ENCODE measurements at places on chromosomes 6 and 20. TPM values are rescaled to one million over a fixed set of nuclear protein-coding genes. Genes with fewer than 3 reads are reported as not detected.

The TCP11 gene
- not detected for polyA plus RNA-seq

The PPP1R3G gene
- 0.55 TPM for polyA plus RNA-seq

The SLC17A2 gene
- not detected for polyA plus RNA-seq

The BPI gene
- 3.5 TPM for polyA plus RNA-seq

The KAT14 gene
- 7.6 TPM for polyA plus RNA-seq

The AGER gene
- 3.1 TPM for polyA plus RNA-seq

The ZFP57 gene
- polyA plus RNA-seq: 0.34 TPM

The BTN3A1 gene
- 12.8 TPM for polyA plus RNA-seq

The FAM210B gene
- polyA plus RNA-seq: 40.7 TPM

The BACH2 gene
- 0.52 TPM for polyA plus RNA-seq

The SAMD10 gene
- 2.6 TPM for polyA plus RNA-seq

The MATN4 gene
- polyA plus RNA-seq: not detected

The ANKEF1 gene
- polyA plus RNA-seq: 1.5 TPM

The FNDC1 gene
- not detected for polyA plus RNA-seq

The HMGCLL1 gene
- polyA plus RNA-seq: 2.2 TPM

The EYA2 gene
- 0.98 TPM for polyA plus RNA-seq

The GLP1R gene
- polyA plus RNA-seq: not detected

The PRL gene
- not detected for polyA plus RNA-seq

The ANGPT4 gene
- 4.2 TPM for polyA plus RNA-seq

The C6orf15 gene
- not detected for polyA plus RNA-seq

The NKX2-4 gene
- not detected for polyA plus RNA-seq

The CGA gene
- polyA plus RNA-seq: 0.08 TPM

The MOXD1 gene
- 1.3 TPM for polyA plus RNA-seq

The PRICKLE4 gene
- 4.5 TPM for polyA plus RNA-seq

The BTNL2 gene
- not detected for polyA plus RNA-seq

The IL20RA gene
- 1.5 TPM for polyA plus RNA-seq

The PPDPF gene
- polyA plus RNA-seq: 203 TPM

The C6orf58 gene
- 0.07 TPM for polyA plus RNA-seq

The ZKSCAN3 gene
- polyA plus RNA-seq: 0.88 TPM

The EPPIN gene
- not detected for polyA plus RNA-seq

The IL17F gene
- not detected for polyA plus RNA-seq

The ULBP3 gene
- polyA plus RNA-seq: 1.3 TPM

The HELZ2 gene
- 13.3 TPM for polyA plus RNA-seq

The GHRH gene
- not detected for polyA plus RNA-seq

The KIAA0408 gene
- 10.8 TPM for polyA plus RNA-seq

The SLPI gene
- 77.8 TPM for polyA plus RNA-seq

The STX11 gene
- 84.1 TPM for polyA plus RNA-seq

The SPDEF gene
- polyA plus RNA-seq: 0.14 TPM

All from adipose tissue (tissue), 3 donors.